Fibroblast of pulmonary artery (primary cell): ENCODE measurements at places on chromosomes 3 and 15.
A peak's percentile ranks its signal among the peaks of the same experiment; 100 is the strongest.

DNA sequence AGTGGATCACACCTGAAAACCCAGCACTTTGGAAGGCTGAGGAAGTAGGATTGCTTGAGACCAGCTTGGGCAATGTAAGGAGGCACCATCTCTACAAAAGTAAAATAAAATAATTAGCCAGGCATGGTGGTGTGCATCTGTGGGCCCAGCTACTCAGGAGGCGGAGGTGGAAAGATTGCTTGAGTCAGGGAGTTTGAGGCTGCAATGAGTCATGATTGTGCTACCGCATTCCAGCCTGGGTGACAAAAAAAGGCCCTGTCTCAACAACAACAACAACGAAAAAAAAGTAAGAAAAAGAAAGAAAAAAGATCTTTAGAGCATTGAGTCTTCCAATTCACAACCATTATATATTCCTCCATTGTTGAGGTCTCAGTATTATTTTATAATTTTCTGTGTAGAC, 192.4 kb upstream of the DPH6 start:
- peak; percentile 76 for DNase-seq

- DNase-seq = no peak
These were observed 31.1 kb downstream of the HCLS1 start for GRCh38 chr3:121629601-121630000.

DNA sequence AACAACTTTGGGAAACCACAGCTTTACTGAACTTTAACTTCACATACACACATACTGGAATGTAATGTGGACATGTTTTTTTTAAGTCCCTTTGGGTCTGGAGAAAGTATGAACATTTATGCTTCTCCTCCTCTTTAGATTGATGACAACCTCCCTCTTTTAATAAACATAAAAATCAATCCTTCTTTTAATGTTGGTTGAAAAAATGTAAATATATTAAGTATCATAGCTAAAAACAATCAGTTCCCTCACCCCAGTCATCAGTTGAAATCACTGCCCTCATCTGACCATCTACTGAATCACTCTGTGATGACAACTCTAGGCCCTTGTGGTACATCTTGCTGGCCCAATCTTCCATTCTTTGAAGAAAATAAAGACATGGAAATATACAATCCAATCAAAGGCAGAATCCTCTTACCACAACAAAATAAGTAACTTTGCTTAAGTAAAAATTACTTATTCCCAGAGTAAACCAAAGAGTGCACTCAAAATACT, 6.4 kb downstream of the AAGAB start:
- no peak for DNase-seq

DNA sequence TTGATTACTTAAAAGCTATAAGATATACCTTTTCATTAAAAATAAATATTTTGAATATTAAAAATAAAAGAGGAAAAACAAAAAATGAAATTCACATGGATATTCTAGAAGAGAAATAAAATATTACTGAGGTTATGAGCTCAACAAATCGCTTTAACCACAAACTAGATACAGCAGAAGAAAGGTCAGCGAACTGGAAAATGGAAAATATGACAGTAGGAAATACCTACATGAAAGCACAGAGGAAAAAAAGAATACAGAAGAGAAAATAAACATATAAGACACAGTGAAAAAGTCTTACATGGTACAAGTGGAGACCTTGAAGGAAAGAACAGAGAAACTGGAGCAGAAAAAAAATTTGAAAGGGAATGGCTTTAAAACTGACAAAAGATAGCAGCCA, 33.2 kb downstream of the SCAPER start:
- no peak for DNase-seq

DNA sequence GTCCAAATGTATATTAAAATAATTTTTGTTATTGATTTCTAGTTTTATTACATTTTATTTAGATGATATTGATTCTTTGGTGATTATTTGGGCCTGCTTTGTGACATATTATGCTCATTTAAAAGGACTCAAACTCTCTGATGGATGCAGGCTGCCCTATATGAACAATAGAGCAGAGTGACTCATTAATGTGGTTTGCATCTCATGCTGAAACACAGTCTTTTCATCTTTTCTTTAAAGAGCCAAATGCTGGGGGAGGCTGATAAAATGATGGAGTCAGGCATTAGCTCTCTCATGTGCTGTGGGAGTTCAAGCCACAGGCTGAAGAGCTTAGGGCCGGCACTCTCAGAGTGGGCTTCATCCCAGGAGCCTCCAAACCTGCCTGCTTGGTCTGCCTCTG, 7.2 kb downstream of the PLA1A start:
- DNase-seq = peak; percentile 75

DNA sequence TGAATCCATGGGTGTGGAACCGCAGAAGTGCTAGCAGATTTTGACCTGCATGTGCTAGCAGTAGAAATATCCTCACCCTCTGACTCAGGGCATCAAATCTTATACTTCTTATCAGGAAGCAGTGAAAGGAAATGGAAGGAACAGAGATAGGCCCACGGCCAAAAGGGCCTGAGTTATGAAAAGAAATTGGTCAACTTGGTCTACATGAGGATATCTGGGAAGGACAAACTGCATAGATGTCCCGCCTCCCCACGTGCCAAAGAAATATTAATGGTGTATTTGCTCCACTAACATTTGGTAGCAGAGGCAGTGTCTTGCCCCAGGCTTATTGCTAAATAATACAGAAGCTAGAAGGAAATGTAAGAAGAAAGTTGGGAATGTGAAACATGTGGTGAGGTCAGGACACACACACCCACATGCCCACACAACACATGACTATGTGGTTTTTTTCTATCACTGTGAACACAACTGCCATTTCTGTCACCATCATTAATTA, 93.6 kb upstream of the COL8A1 start:
- DNase-seq = peak; percentile 75

DNA sequence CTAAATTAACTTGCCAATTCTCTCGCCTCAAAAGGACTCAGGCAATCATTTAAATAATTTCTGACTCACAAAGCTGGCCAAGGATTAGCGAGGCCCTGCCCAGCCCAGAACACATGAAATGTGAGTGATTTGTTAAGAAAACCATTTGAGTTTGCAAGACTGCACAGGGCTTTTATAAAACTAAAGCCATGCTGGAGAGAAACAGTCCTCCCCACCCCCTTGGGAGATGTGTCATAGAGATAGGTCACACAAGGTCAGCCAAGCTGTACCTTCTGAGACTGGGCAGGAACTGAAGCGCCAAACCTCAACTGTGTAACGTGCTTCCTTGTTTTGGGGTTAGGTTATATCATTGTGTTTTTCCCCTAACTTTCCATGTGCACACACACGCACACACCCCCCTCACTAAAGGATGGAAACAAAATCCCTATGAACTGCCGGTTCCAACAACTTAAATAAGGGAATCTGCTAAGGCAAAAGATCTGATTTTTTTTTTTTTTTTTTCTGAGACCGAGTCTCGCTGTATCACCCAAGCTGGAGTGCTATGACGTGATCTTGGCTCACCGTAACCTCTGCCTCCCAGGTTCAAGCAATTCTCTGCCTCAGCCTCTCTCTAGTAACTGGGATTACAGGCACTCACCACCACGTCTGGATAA, 8.1 kb downstream of the SPATA12 start:
- peak; percentile 82 for DNase-seq

- no peak for DNase-seq
These were observed 1.5 kb downstream of the TMOD2 start for GRCh38 chr15:51752888-51753287.

DNA sequence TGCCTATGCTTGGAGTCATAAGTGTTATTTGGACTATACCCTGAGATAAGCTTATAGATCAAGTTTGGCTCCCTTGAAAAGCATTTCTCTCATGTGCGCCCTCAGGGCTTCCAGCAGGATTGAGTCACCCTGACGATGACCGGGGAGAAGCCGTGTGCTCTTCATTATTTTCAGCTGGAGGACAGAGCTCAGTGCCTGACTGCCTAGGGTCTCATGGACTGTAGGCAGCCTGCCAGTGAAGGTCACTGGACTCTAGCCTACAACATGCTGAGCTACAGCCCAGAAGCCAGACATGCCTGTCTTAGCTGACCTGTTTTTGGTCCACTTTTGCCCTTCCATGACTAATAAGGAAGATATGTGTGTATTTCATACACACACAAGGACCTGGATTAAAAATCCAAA, 31.6 kb upstream of the NUDT16 start:
- peak; percentile 48 for DNase-seq

- DNase-seq = no peak
These were observed 296.1 kb downstream of the RPLP1 start for GRCh38 chr15:69748576-69749185.

- DNase-seq = no peak
These were observed 1202.8 kb downstream of the ROBO2 start for GRCh38 chr3:78242724-78243123.

DNA sequence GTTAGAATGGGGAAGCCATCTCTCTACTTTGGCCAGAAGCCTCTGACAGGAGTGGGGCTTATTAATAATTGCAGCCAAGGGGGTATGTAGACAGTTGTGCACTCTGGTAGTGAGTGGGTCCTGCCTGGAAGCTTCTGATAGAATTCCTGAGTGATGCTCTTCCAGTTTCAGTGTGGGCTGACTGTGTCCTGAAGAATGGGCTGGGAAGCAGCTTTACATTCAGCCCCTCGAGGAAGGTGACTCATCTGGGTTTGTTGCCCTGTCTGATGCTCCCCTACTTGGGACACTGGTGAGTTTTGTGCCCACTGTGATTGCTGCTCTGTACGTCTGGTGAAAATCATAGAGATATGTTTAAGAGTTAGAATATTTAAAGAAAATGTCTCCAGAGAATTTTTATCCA, 444.7 kb upstream of the RBMS3 start:
- DNase-seq = no peak

DNA sequence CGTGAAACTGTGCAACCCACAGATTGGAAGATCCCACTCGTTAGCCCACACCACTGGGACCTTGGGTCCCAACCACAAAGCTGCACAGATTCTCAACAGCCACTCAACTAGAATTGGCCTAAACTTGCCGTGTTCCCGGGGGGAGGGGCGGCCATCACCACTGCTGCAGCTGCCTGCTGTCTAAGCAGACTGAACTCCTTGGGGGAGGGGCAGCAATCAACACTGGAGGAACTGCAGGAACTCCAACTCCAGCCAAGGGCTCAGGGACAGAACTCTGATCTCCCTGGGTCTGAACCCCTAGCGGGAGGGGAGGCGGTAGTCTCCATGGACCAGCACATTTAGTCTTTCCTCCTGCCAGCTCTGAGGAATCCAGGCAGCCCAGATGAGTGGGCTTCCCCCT, 205.9 kb downstream of the RSL24D1 start:
- DNase-seq = no peak

DNA sequence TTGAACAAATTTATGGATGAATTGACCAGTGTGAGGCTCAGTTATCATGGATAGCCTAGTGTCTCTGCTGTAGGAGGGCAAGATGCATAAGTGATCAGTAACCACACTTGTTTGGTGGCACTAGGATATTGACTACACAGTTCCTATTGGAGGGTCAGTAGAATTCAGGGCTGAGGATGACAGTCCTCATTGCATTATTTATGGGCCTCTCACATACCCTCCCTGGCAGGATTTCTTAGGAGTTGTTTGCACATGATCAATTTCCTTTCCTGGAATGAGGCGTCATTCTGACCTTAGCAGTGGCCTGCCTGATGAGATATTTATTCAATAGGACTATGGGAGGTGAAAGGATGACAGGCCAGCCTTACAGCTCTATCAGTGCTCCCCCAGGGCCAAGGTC, 125.1 kb upstream of the AGBL1 start:
- no peak for DNase-seq
